ENCODE measurements at places on chromosomes 3 and 15. TPM values are rescaled to one million over a fixed set of nuclear protein-coding genes. Genes with fewer than 3 reads are reported as not detected.

The GOLGA6L10 gene
- total RNA-seq = 2.8 TPM

The ACKR4 gene
- 4.1 TPM for total RNA-seq

The C3orf22 gene
- not detected for total RNA-seq

The MB21D2 gene
- total RNA-seq = 5.0 TPM

DNA sequence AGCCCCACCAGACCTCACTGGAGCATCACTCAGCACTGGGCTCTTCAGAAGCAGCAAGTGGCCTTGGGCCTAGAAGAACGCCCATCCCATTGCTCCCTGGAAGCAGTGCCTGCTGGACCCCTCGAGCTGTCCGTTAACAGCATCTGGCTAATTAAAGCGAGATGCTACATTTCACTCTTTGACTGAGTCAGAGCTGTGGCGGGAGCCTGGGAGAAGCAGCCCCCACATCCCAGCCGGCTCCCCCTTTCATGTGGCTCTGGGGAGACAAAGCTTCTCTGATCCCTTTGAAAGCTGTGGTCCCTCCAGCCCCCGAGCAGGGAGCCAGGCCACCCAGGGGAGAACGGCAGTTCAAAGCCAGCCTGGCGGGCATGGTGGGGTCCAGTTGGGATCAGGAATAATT is 103.7 kb downstream of the MEGF11 start:
- no peak for DNase-seq

GRCh38 chr3:133469140-133469731 is 69.4 kb downstream of the BFSP2 start:
- DNase-seq = no peak

GRCh38 chr3:52246728-52247408 is 1.3 kb downstream of the PPM1M start:
- DNase-seq = no peak

Measured in uterus (tissue), 4 donors.